Hindlimb muscle (tissue), 1 donor: ENCODE measurements at places on chromosomes 7 and 10.

DNA sequence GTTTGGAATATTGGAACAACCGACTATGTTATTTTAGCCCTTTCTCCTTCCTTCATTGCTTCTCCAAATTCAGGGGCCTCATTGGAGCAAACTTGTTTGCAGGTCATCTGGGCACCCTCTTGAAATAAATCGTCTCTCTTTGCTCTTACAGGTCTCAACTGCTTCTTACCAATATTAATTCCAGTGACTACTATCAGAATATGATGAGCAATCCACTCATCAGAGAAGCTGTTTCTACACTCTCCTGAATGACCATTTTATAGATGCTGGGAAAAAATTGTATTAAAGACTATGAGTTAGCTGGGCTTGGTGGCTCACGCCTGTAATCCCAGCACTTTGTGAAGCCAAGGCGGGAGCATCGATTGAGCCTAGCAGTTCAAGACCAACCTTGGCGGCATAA is 12.5 kb upstream of the HNRNPF start:
- DNase-seq = no peak

DNA sequence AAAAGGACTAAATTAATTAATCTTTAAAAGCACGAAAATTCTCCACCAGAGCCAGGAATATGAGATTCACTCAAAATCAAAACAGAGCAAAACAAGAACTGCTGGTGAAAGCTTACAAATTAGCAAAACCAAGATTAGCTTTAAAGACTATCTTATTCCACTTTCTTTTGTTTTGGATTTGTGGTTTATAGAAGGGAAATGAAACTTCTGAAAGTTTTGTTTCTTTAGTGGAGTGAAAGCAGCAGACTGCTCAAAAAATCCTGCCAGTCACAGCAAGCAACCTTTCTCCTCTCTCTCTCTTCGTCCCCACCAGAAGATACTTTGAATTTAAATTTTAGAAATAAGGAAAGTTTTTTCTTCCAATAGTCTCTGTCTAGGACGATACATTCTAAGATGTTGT is 7.8 kb downstream of the ACTA2 start:
- no peak for DNase-seq

GRCh38 chr10:8079126-8079525 is 24.6 kb downstream of the GATA3 start:
- DNase-seq = no peak

GRCh38 chr10:67115972-67116371 is 190.1 kb downstream of the LRRTM3 start:
- no peak for DNase-seq

DNA sequence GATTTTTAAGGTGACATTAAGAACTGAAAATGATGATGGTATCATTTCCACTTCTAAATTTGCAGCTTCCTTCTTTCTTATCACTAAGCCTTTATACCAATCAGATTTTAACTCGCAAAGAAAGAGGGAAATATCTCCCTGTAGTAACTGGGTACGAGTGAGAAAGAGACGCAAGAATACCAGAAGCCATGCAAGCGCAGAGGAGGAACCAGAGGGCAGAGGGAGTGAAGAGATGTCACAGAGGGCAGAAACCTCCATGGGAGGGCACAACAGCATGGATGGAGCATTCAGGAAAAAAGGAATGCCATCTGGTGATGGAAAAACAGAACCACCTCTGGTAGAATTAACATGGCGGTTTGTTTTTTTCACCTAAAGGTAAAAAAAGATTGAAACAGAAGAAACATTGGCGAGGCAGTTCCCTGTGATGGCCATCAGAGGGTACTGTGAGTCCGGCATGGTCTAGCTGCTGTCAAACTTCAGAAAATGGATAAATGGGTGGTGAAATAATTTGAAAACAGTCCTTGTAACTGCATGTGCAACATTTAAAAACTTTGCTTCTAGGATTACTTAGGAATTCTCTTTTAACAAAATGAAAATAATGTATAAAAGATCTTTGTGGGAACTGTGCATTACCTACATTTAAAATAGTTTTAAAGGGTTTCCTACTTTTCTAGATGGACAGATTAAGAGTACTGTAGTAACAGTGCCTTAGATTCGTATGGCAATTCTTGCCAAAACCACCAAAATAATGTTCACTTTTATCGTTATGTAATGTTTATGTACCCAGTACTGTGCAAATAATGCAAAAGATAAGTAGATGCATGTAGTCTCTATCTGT is 91.8 kb downstream of the ARHGAP12 start:
- no peak for DNase-seq

GRCh38 chr7:2037808-2038522 is 194.8 kb downstream of the MAD1L1 start:
- no peak for DNase-seq

- DNase-seq = no peak
Measured at GRCh38 chr7:26005683-26006410, 146.2 kb upstream of the NFE2L3 start.

- no peak for DNase-seq
Measured at GRCh38 chr7:66974986-66975590, 20.3 kb downstream of the SBDS start.

DNA sequence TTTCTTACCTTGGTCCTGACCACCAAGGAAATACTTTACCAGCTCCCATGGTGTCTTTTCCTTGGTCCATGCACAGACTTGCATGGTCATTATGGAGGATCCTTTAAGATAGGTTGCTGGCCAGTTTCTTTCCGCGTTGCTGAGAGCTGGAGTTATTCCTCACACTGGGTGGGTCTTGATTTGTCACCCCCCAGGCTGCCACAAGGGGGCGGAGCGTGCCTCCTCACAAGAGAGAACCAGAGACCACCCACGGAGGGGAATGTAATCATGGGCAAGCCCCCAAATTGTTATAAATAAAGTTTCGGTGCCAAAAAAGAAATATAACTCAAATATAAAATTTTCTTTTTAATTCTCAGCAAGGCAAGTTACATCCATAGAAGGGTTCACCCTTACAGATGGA is 10.5 kb upstream of the TRIM24 start:
- DNase-seq = no peak

DNA sequence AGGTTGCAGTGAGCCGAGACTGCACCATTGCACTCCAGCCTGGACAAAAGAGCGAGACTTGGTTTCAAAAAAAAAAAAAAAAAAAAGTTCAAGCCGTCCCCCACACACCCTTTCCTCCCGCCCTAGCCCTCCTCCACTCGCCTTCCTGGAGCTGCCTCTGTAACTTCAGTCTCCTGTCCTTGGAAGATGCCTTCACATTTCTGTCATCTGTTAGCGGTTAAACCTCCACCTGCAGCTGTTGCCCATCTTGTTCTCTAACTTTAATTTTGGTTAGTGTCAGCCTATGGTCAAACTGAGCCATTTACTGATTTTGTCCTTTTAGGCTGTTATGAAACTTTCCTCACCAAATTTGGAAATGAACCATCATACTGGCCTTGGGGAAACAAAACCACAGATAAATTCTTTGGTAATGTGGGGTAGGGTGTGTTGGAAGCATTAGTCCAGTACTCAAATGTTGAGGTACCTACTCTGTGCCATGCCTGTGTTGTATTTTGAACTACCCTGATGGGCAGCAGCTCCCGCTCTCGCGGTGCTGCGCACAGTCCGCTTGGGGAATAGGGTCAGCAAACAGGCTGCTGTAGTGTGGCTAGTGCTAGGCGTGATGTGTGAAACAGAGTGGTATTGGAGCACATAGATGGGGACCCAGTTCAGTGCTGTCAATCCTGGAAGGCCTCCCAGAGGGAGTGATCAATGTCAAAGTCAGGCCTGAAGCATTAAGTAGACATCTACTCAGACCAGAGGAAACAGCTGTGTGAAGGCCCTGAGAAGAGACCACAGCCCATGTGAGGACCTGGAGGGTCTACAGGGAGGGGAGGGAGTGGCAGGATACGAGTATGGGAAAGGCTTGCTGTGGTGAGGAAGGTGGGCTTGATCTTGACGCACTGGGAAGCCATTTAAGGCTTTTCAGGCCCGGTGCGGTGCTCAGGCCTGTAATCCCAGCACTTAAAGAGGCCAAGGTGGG is 26.9 kb downstream of the SFXN4 start:
- no peak for DNase-seq

DNA sequence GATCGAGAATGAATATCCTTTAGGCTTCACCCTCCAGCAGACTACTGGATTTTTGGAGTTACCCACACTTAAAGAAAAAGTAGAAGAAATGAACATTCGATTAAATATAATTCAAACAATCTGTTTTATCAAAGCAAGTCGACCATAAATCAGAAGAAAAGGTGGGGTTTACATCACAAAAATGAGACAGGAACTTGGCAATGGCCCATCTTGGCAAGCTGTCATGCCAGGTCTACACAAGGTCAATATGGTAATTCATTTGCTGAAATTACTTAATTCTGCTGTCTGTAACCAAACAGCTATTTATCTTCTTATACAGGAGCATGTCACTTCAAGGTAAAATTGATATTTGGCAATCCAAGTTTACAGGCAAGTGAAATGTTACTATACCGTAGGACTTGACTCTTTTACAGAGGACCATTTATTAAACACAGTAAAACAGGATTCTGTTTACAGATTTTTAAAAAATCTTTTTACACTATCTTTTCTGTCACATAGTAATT is 640.6 kb upstream of the NRP1 start:
- DNase-seq = no peak

GRCh38 chr7:46245586-46246111 is 324.6 kb upstream of the IGFBP3 start:
- no peak for DNase-seq

GRCh38 chr10:101817337-101818118 is 716 bp downstream of the OGA start:
- DNase-seq = peak; percentile 91

DNA sequence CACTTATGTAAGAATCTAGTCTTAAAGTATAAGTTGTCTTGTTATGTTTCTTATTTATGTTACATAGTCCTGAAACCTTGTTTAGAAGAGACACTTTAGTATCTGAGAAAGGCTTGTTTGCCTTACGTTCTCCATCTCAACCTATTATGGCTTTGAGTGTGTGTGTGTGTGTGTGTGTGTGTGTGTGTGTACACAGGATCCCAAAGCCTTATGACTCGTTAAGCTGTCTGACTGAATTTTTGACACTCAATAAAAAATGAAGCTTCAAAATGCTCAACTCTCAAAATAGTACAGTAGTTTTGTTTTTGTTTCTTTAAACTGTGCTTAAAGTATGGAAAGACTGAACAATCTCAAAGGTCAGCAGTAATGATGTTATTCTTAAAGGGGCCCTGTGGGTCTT is 18.0 kb downstream of the CALU start:
- DNase-seq = no peak

DNA sequence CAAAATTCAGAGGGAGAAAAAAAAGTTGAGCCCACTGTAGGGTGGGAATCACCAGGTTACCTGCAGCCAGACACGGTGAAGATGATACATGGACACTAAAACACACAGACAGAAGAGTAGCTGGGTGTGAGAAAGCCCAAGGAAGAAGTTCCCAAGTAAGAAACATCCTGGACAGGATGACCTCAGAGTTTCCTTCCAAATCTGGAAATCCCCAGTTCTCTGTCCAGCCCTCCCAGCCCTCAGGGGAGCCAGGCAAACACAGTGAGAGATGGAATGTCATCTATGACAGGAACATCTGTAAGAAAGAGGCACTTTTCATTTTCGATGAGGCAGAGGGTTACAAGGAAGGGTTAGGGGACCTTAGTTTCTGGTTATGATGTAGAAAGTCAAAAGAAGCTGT is 125.1 kb upstream of the LYZL1 start:
- peak; percentile 14 for DNase-seq

DNA sequence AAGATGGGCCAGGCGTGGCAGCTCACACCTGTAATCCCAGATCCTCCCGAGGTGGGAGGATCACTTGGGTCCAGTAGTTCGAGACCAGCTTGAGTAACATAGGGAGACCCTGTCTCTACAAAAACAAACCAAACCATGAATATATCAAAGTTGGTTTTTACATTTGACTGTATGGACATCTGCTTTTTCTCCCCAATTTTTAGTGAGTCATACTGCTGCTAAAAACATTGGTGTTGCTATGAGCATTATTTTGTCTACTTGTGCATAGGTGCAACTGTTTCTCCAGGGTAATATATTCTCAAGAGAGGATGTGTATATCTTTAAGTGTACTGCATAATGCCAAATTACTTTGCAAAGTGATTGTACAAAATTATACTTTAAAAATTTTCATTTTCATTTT is 769 bp upstream of the TMEM248 start:
- DNase-seq = no peak

- DNase-seq = no peak
Measured at GRCh38 chr10:3535001-3535400, 250.0 kb downstream of the KLF6 start.

DNA sequence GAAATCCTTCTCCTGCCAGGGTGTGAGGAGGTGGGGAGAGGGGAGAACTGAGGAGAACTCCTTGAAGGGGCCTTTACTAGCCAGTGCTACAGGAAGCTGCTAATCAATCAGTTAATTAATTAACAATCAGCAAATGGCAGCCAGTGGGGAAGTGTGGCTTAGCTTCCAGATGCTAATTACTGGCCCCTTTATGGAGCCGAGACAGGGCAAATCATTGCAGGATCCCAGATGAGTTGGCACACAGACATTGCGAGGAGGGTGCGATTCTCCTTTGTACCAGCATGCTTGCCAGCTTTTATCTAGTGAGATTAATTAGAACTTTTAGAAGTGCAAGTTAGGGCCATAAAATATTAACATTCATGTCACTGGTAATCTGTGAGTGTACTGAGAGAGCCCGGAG is 84.0 kb downstream of the XRCC2 start:
- no peak for DNase-seq

DNA sequence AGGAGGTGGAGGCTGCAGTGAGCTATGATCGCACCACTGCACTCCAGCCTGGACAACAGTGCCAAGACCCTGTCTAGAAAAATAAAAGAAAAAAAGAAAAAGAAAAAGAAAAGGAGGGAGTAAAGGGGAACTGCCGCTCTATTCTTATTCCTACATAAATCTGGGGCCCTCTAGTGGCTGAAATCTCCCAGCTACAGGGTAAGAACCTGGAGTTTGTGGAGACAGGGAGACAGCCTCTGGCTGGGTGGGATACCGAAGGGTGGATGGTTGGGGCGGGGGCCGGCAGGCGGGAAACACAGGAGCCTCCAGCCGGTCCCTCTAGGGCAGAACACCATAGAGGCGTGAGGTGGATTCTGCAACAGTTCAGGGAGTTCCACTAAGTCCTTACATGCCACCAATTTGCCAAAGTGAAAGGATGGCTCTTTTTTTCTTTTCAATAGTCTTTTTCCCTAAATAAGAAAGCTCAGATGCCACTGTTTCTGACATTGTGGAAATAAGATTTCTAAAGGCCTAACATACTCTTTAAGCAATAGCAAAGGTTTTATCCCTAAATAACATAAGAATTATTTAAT is 117.3 kb downstream of the SVIL start:
- DNase-seq = no peak

DNA sequence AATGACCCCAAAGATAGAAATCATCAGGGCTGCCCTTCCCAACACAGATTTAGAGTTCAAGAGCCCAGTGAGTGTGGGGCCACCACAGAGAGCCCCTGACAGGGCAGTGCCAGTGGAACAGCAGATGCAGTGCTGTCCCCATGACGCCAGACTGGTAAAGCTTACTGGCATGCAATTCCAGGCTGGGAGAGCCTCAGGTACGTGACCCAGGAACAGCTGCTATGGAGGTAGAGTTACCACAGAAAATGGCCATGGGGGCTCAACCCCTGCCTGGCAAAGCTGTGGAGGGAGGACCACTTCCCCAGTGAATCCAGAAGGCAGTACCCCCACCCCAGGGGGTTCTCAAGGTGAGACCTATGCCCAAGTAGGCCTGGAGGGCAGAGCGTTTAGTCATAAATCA is 228.5 kb downstream of the POLR1F start:
- no peak for DNase-seq

- no peak for DNase-seq
Measured at GRCh38 chr10:74234569-74234968, 83.5 kb downstream of the ADK start.

GRCh38 chr7:64183126-64183742 is 23.8 kb upstream of the ZNF735 start:
- DNase-seq = peak; percentile 0
